ENCODE measurements at places on chromosomes 5 and 9.

GRCh38 chr5:10838038-10838437 lies 77.0 kb upstream of the DAP start:
- no peak for DNase-seq

DNA sequence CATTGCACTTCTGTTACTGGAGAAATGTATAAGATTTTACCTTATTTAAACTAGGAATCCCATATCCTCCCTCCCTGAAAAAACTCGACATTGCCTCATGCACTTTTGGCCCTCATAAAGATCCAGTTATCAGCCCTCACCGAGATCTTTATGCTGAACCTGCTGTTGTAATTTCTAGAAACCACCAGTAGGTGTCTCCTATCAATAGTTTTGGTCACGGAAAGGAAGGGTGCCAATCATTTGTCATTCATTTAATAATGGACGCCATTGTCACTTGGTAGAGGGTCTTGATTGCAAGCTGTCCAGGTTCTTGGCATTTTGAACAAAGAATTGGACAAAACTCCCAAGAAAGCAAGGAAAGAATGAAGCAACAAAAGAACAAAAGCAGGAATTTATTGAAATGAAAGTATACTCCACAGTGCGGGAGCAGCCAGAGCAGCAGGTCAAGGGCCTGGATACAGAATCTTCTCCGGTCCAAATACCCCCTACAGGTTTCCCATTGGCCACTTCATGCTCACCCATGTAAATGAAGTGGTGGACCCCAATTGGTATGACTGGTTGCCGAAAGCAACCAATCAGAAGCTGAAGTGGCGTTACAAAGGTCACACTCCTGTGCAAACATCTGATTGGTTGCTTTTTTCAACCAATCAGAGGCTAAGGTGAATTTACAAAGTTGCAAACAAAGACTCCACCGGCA lies 524.3 kb downstream of the PSAT1 start:
- peak; percentile 68 for DNase-seq

DNA sequence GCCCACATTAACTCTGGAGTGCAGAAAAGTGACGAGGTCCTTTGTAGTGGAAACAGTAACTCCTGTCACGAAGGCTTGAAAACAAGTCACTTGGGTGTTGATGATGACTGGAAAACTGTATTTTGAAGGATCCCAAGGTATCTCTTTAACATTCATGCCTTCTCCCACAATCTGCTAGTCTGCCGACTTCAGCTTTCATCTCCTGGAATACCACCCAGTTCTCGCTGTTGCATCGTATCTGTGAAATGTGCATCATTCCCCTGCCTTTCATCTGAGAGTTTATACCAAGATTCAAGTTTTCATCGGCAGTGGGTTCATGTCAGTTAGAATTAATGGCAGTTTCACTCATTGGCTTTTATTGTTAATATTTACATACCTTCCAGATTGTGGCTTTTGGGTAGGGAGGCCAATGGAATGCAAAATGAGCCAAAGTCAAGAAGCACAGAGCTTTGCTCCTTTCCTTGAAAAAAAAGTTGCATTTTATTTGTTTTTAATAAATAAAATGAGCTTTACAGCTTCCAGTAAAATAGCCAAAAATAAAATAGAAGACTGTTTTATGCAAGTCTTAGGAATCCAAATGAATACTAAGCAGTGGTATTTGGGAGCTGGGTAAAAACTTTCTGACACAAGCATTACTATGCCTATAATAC lies 575.2 kb upstream of the WWC1 start:
- DNase-seq = no peak

DNA sequence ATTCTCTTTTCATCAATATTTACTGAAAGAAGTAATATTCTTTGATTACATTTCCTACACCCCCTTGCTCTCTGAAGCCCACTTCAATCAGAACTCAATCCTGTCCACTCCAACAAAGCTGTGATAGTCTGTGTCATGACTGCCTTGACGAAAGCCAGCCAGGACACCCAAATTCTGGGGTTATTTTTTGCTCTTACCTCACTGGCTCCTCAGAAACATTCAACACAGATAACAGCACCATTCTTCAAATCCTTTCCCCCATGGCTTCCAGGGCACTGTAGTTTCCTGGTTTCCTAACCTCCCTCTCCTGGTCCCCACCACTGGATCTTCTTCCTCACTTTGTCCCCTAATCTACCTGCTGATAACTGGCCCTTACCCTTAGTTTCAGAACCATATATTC lies 106.1 kb upstream of the FER start:
- DNase-seq = no peak

DNA sequence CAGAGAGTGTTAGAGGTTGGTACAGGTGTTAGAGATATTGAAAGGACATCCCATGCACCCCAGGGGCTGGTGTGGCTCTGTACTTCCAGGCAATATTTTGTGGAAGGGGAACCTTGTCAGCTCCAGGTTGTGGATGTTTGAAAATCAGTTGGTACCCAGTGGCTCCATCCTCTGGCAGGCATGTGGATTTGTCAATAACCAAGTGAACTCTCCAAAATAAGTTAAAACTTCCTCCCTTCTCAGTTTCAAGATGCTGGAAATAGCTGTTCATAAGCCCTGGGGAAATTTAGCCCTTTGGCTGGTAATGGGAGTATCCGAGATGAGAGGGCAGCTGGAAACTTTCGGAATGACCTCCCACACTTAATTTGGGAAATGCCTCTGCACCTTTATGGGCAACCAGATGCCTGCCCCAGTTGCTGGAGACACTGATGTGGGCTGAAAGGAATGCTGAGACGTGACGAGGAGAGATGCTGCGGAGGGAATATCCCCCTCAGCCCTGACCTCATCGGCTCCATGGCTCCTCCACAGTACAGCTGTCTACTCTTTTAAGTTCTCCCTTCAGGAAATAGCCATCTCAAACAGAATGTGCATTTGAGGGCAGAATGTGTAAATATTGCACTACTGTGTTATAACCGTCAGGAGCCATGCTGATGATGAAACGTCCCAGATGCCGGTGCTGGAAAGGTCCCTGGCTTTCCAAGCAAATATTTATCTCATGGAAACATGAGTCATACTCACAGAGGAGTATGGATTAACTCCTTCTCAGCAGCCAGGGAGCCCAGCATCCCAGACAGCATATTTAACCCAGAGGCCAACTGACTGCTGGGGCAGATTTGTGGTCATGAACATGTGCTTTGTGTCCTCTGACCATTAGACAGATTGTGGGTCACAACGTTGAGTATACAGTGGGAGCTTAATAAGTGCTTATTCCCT lies 29.5 kb downstream of the TGFBI start:
- no peak for DNase-seq

GRCh38 chr5:362978-363765 lies 41.7 kb downstream of the AHRR start:
- DNase-seq = no peak

GRCh38 chr5:107461770-107462169 lies 209.0 kb downstream of the EFNA5 start:
- no peak for DNase-seq

GRCh38 chr5:131952301-131952857 lies 6.9 kb upstream of the MEIKIN start:
- DNase-seq = no peak

- DNase-seq = no peak
Measured at GRCh38 chr5:4553130-4553529, 587.0 kb upstream of the ADAMTS16 start.

DNA sequence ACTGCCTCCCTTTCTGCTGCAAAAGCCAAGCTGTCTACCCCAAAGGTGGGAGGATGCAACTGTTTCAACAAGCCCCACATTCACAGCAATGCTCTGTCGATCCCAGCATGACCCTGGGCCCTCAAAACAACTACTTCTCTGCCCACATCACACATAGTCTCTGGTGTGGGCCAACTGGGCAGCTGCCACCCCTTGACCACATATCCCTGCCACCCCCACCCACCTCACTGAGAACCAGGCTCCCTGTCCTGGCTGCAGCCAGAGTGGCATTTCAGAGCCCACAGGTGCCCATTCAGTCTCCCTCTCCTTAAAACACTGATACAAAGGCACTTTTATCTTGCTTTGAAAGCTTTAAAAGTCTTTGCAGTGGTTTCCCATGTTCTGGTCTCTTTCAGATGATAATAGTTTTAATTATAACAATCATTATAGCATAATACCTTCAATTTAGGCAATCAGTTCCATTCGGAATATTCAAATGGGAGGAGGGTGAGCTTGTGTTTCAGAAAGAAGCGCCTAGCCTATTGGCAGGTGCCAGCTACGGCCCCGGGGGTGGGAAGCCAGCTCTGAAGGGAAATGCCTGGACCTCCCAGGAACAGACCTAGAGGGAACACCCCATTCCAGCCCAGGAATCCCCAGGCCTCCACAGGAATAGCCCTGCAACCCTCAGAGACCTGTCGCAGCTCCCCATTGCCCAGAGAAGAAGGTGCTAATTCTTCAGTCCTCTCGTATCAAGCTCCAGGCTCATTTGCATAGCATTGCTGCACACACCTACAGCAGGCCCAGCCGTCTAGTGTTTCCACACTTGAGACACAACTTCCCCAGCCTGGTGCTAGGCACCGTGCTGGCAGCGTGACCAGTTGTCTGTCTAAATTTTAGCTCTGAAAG lies 90.8 kb downstream of the C5orf15 start:
- no peak for DNase-seq

- DNase-seq = no peak
Measured at GRCh38 chr5:57613741-57614140, 131.1 kb upstream of the ACTBL2 start.

- DNase-seq = peak; percentile 1
Measured at GRCh38 chr9:26891726-26892125, 876 bp downstream of the CAAP1 start.

DNA sequence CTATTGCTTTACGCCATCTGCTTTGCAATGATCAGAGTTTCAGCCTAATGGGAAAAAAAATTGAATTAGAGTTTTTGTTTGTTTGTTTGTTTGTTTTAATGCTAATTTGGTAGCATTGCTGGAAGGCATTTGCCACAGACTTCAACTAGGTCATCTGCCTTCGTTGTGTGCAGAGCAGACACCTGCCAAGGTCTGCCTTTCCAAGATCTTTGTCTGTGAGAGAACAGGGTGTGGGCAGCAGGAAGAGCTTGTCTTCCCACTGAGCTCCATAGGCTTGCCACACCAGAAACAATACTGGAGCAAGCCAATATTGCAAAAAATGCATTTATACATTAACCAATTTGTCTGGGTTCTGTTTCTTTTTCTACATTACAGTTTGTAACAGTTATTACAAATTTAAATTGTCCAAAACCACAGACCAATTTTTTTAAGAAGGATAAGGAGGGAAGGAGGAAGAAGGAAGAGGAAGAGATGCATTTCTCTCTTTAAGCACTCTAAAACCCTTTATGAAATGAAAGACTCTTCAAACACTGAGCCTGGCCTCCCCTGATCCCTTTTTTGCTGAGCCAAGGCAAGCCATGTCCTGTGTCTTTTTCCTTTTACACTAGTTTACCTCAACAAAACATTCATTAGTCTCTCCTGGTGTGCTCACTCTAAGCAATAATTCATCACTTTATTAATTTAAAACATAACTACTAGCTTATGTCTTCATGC lies 210.5 kb downstream of the SNX18 start:
- DNase-seq = no peak

DNA sequence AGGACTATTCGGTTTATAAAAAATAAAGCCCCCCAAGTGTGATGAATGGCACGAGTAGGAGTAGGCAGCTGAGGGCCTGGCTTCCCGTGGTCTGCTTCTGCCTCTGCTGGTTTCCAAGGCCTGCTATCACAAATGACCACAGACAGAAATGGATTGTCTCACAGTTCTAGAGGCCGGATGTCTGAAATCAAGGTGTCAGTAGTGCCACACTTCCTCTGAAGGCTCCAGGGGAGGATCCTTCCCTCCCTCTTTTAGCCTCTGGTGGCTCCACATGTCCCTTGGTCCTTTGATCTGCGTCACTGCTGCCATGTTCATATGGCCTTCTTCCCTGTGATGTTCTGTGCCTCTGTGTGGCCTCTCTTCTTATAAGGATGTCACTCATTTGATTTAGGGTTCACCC lies 15.1 kb downstream of the PRKACG start:
- DNase-seq = no peak

DNA sequence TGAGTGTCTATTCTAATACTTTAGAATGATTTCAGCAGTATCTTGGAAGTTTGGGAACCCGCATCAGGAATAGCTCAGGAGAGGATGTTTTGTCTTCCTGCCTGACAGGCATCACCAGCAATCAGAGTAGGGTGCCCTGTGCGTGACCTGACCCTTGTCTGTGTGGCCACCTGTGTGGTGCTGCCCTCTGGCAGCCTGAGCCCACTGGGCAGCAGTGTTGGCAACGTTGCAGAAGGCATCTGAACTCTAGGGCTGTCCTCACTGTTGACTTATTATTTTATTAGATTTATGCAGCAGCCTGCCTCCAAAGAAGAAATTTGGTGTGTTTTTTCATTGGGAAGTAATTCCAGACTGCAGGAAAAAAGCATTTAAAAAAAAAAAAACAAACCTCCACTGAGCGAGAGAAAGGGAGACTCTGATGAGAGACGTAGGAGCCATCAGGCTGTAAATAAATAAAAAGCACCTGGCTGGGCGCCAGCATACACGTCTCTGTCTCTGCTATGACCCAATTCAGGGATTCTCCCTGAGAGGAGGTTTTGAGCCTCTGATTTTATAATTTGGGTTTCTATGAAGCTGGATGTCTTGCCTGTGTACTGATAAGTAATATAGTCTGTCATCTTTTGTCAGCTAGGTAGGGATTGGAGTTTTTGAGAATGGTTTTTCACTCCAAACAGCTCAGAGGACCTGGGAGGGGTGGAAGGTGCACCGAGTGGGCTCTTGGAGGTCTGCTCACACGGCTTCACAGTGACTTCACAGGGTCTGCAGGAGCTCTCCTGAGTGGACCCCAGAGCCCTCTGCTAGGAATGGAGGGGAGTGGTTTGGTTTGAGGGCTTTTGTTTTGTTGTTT lies 49.0 kb downstream of the FAM78A start:
- DNase-seq = no peak

DNA sequence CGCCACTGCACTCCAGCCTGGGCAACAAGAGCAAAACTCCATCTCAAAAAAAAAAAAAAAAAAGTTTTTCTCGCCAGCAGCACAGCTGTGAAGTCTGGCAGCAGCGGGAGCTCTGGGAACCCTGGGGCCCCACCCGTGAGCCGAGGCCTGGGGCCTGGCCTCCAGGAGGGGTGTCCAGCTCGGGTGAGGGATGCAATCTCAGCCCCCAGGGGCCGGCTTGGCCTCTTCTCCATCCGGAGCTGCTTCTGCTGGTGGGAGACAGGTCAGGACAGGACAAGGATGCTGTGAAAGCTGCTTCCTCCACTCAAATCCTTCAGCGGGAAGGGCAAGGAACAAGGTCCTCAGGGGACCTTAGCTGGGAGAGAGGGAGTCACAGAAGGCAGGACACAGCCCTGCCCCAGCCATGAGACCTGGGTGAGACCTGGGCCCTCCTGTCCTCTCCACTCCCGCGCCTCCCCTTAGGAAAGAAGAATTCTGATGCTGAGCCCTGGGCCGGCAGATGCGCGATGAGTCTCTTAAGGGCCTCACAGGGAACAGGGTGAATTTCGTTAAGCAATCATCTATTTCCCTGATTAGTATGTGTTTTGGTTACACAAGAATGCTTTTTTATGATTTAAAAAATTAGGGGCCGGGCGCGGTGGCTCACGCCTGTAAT lies 30.6 kb downstream of the PLPP7 start:
- DNase-seq = no peak

GRCh38 chr5:132949136-132949535 lies 14.3 kb downstream of the AFF4 start:
- DNase-seq = no peak

GRCh38 chr5:120640778-120641177 lies 176.7 kb downstream of the PRR16 start:
- DNase-seq = no peak
